ENCODE measurements at places on chromosomes 12 and 14. TPM values are rescaled to one million over a fixed set of nuclear protein-coding genes. Genes with fewer than 3 reads are reported as not detected.

The FAM186B gene
- 0.28 TPM for total RNA-seq

The LIN7A gene
- total RNA-seq: 12.7 TPM

The FAM181A gene
- total RNA-seq: not detected

The STAB2 gene
- not detected for total RNA-seq

The STXBP6 gene
- total RNA-seq: 7.3 TPM

The BDKRB1 gene
- total RNA-seq: 33.1 TPM

The MGST1 gene
- 69.8 TPM for total RNA-seq

The KRT8 gene
- 13.4 TPM for total RNA-seq

The DGKA gene
- total RNA-seq: 18.8 TPM

The EXOC3L4 gene
- total RNA-seq: 1.6 TPM
